ENCODE measurements at places on chromosomes 6 and 20. TPM values are rescaled to one million over a fixed set of nuclear protein-coding genes. Genes with fewer than 3 reads are reported as not detected.

OPN5 gene
- not detected for total RNA-seq

DNA sequence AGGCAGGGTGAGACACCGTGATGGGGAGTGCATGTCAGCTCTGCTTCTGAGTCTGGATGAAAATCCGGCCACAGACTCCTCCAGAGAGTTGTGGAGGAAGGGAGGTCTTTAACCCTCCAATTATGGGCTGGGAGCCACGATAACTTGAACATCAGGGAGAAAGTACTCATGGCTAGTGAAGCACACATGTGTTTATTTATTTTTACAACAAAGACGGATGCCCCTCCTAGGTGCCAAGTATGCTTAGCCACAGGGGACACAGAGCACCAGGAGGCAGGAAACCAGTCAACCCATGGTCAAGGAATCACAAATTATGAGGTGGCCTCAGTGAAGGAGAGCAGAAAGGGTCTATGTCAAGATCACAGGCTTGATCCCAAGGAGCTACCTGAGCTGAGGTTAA is 54.1 kb downstream of the ZNF217 start:
- DNase-seq = no peak

- DNase-seq = no peak
These were observed 194.2 kb downstream of the SLC35F1 start for GRCh38 chr6:118101220-118101619.

DNA sequence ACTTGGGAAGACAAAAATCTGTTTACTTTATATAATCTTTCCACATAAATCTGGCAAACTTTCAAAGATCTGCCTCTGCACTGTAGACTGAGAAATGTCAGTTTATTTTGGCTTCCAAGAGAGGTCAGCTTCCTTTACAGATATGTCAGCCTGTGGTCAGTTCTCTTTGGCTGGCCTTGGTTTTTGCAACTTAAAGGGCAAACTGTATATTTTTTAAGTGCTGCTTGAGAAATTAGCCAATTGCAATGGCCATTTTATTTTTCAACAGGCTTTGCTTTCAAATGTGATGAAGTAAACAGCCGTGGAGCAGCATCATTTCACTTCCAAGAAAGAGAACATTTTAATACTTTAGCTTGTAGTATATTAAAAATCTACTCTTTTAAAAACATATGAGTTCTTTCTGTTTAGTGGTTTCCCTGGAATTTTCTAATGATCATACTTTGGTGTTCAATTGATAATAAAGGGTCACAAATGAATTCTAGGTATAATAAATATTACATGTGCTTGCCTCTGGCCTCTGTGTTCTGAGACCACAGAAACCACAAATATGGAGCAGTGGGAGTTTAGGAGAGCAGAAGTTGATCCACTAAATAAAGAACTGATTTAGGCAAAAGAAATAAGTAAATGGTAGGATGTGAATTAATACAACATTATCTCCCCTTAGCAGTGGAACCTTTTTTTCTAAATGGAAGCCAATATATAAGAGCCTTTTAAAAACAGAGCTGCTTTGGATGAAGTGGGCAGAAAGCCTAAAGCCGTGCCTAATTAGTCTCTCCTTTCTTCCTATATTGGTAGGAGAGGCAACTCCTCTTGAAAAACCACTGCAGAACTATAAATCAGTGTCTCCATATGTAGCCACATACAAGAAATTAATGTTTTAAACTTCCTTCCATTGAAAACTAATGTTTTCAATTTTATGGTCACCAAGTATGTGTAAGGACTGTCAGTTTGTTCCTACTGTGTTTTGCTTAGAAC is 16.2 kb downstream of the ADGRB3 start:
- DNase-seq = no peak

GRCh38 chr6:11525468-11526155 is 11.9 kb upstream of the TMEM170B start:
- DNase-seq = no peak

ZNF165 gene
- 1.3 TPM for total RNA-seq

GRCh38 chr6:109794201-109794923 is 103.3 kb downstream of the FIG4 start:
- DNase-seq = no peak

LY6G5C gene
- not detected for total RNA-seq

PGK2 gene
- total RNA-seq = not detected

GRCh38 chr20:3165473-3166337 is 6.0 kb upstream of the FASTKD5 start:
- peak; percentile 7 for DNase-seq

DNA sequence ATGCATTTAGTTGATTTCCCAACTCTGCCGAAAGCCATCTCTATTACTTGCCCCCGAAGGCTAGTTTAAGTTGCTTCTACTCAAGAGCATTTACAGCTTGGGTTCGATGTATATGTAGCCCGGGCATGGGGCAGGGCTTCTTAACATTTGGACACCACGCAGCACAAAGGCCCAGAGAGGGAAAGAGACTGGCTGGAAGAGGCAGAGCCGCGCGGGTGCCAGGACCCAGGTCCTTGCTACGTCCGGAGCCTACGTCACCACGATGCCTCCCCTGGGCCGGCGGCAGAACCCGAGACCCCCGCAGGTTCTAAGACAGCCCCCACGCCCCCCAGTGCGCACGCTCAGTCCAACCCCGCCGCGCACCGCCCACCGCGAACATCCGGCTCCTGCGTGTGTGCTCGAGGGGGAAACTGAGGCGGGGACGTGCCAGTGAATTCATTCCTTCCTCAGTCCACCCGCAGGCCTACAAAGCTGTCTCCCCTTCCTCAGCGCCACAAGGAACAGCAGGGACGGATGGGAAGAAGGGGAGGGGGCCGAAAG is 367 bp upstream of the PCIF1 start:
- peak; percentile 84 for DNase-seq

GRCh38 chr6:131766631-131767030 is 41.2 kb upstream of the ENPP1 start:
- DNase-seq = no peak

SIRPA gene
- total RNA-seq = 16.4 TPM

NKX2-2 gene
- not detected for total RNA-seq

PAX1 gene
- total RNA-seq = 1.2 TPM

DNA sequence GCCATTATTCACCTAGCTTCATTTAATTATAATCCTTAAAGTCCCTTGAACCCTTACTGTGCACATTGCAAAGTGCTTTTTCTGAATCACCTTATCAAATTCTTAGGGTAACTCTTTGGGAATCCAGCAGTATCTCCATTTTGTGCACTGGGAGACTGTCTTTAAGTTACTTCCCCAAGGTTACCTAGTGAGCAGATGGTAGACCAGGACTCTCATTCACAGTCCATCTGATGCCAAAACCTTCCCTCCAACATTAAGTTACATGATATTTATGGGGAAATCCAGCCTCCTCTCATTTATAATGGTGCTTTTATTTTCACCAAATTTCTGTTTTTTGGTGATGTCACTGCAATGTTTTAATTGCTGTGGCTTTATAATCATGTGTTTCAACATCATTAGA is 75.7 kb downstream of the NCOA7 start:
- DNase-seq = no peak

- no peak for DNase-seq
These were observed 50.8 kb downstream of the UTRN start for GRCh38 chr6:144335914-144336313.

DNA sequence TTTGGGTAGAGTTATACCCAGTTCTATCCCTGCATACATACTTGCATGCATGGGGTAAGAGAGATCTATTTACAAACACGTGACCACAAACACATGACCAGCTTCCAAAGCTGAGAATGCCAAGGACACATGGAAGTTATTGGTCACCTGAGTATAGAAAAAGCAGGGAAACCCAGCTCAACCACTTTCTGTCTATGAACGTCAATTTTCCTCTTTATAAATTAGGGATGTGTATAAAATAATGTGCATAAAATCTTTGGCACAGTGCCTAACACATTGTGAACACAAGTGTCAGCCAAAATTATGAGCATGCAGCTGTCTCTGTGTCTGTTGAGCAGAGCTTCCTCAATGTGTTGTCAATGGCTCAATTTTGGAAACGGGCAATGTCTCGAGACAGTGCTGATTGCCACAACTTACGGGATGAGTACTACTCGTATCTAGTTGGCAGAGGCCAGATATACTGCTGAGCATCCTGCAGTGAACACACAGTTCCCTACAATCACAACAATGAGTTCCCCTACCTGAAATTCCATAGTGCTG is 44.9 kb downstream of the TPD52L1 start:
- DNase-seq = peak; percentile 63

HMGCLL1 gene
- 4.8 TPM for total RNA-seq

- DNase-seq = no peak
These were observed 2.5 kb downstream of the HINT3 start for GRCh38 chr6:125959041-125959440.

GRCh38 chr6:37850728-37851285 is 31.3 kb downstream of the ZFAND3 start:
- DNase-seq = no peak

DNA sequence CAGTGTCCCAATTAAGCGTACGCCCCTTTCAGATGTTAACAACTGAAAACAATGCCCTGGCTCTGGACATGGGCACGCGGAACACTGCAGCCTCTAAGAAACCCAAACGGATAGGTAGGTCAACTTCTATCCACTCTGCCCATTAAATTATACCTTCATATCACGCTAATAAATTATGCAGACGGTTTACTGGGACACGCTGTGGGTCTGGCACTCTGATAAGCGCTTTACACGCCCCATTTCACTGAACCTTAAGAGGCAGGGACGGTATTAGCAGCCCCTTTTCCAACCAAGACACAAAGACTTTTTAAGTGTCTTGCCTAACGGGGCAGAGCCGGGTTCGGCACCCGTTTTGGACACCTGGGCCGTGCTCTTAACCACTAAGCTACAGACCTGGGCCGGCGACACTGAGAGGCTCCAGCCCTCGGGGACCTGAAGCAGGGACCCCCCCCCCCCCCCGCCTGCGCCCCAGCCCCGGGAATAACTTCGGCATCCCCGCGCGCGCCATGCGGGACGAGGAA is 744 bp downstream of the STAU1 start:
- DNase-seq = no peak

DNA sequence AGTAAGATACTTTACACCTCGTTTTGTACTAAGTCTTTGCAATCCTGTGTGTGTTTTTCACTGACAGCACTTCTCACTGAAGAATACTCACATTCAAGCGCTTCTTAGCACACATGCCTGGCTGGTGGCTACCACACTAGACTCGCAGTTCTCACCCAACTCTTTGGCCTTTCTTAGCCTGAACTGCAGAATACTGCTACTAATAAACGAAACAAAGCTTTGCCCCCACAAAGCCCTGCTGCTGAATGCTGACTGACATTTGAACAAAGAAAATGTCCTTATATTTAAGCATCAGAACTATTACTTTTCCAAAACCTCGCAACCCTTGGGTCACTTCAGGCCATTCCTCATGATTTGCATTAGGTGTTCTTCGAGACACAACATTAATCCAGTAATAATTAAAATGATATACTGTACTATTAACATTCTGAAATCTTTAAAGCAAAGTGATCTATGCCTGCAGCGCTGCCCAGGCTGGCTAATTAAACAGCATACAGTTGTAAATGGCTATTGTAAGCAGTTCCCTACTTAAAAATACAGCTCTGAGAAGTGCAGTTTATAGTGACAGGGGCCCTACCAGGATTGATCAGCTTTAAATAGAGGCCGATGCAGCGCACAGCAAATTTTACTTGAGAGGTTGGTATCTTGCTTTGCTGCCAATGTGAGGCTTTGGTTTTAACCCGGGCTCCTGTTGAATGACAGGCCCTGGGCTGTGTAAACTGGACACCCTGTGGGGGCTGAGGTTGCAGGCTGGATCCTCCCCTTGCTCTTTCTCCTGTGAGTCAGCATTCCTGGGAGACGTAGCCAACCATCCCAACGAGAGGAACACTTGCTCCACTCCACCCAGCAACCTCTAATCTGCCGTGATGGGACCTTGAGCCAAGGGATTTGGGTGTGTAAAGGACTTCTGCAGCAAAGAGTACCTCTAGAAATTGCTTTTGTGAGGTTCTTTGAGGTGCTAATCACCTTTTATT is 899.0 kb downstream of the TFAP2A start:
- DNase-seq = no peak

DNA sequence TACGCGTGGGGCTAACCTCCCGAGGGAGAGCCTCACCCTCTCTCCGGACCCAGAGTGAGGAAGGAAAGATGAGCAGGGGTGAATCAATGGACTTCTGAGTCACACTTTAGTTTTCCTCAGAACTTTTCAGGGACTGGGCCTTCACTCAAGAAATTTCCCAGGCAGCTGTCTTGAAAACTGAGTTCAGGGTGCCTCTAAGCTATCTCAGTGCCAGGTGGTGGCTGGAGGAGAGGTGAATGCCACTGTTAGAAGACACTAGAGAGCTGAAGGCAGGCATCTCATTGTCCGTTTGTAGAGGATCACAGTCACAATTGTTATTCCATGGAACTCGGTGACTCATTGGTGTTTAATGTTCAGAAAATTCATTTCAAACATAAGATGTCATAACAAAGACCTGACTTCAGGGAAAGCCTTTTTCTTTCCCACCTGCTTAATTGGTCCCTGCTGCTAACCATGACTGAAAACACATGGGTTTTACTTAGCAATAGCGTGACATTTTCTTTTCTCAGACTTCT is 5.3 kb upstream of the SERPINB6 start:
- DNase-seq = no peak

DNA sequence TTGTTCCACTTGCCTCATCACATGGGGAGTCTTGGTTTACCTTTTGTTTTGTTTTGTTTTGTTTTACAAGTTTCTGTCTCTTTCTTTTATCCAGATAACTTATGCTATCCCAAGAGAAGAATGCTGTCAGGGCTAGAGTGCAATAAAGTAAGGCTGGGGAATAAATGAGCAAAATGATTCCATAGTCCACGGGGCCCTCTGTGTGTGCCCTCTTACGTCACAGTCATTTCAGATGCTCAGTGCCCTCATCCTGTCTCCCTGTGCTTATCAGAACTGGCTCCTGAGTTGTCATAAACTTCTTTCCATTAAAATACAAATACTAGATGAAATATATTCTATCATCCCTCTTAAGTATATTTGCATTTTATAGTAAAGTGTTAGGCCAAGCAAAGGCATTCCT is 30.8 kb upstream of the ENPP1 start:
- no peak for DNase-seq

DNA sequence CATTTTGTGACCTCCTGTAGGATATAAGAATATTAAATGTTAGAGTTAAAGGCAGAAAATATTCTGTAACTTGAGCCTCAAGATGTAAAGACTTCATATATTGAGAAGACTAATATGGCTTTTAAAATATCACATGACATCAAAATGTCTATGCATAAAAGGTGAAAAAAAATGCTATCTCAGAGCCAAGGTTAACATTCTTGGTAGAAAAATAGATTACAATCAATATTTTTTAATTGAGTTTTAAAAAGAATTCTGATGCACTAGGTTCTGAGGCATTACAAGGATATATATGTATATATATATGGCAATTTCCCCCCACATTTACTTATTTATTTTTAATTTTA is 46.2 kb upstream of the RAB23 start:
- no peak for DNase-seq

- no peak for DNase-seq
These were observed 223.0 kb upstream of the LRFN2 start for GRCh38 chr6:40810171-40810570.

DNA sequence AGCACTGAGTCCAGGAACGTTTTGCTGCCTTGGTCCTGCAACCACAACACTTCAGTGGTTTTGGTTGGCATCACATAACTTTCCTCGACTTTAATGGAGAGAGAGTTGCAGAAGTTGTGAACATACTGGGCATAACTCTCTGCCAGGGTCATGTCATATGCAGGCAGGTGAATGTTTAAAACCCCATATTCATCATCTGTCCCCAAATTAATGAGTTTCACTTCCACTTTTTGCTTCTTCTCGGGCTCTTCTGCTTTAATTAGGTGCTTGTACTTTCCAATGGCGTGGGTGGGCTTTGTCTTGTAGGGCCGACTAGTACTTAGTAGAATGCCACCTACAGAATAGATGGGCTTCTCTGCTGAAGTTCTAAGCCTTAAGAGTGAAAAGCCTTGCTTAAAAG is 45.2 kb upstream of the TFAP2A start:
- DNase-seq = no peak

FAM8A1 gene
- total RNA-seq = 30.0 TPM

All from skin of body (tissue), 3 donors.